ENCODE measurements at places on chromosomes 11 and 22. TPM values are rescaled to one million over a fixed set of nuclear protein-coding genes. Genes with fewer than 3 reads are reported as not detected.

Gene HTATIP2
- total RNA-seq, result 38.9 TPM

Gene SLC22A9
- not detected for total RNA-seq

Gene SMIM35
- total RNA-seq, result not detected

Gene CRYBA4
- not detected for total RNA-seq

Gene SLC22A6
- total RNA-seq, result not detected

Gene GDPD4
- not detected for total RNA-seq

Gene CBLIF
- not detected for total RNA-seq

Gene NXPE4
- total RNA-seq, result not detected

Gene PAMR1
- total RNA-seq, result 30.8 TPM

Gene OR51B2
- total RNA-seq, result not detected

Gene CYP2D6
- 0.26 TPM for total RNA-seq

Gene PLAAT2
- total RNA-seq, result 0.64 TPM

Gene HRAS
- total RNA-seq, result 65.2 TPM

Gene PANX1
- total RNA-seq, result 30.5 TPM

Gene SLC15A3
- 47.4 TPM for total RNA-seq

Gene YPEL1
- total RNA-seq, result 2.2 TPM

Gene APOA4
- total RNA-seq, result 15.0 TPM

Gene BMAL1
- 43.6 TPM for total RNA-seq

Gene CHORDC1
- 35.3 TPM for total RNA-seq

Gene CCDC116
- 0.39 TPM for total RNA-seq

Gene PRAME
- total RNA-seq, result not detected

Gene E2F8
- not detected for total RNA-seq

Gene CHRM4
- total RNA-seq, result not detected

Gene TBX10
- total RNA-seq, result not detected

Gene BAIAP2L2
- total RNA-seq, result 1.8 TPM

Gene UNC93B1
- total RNA-seq, result 42.0 TPM

Data from mesenteric fat pad (tissue), 1 donor.